ENCODE measurements at places on chromosomes 4 and X.

DNA sequence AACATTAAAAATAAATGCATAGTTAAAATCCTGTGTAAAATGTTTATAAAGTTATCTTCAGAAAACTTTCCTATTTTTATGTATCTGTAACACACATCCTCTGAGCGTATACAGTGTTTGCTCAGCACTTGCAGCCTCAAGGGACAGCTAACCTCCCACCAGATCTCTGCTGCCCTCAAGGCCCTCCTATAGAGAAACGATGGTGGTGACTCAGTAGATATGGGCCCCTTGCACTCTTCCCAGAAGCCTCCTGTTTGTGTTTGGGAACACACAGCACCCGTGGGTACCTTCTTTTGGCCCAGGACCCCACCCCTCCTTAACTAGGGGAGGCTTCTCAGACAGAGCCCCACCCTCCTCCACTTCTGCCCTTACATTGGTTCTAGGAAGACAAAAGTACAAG, 26.7 kb downstream of the PJA1 start:
- no peak for DNase-seq

DNA sequence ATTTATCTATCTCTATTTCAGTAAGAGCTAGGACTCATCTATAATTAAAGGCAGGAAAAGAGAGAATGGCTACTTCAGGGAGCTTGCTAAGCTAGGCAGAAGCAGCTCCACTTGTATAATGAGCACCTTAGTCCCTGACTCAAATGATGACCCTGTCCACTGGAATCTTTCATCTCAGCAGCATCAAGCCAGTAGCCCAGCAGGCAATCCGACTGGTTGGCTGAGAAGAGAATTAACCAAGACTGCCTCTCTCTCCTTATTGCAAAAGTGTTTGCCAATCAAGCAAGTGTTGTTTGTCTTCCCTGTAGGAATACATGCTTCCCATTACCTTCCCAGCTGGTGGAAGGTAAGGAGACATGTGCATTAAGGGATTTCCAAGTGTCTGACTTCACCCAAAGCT, 3.9 kb upstream of the SPOCK3 start:
- no peak for DNase-seq

DNA sequence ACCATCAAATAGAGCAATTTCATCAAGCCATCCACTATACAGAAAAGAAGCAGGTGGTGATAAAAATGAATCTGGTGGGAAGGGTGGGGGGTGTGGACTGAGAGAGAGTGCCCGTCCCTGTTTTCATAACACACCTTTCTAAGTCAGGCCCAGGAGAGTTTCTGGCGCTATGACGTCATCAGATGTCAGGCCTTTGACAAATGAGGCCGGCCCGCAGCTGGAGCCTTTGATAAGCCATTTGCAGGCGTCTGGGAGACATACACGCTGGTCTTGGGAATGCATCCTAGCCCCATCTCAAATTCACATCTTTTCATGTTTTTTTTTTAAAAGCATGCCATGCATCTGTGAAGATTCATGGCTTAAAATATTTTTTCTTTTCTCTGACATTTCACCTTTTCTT, 404.5 kb downstream of the BCOR start:
- no peak for DNase-seq

GRCh38 chr4:17939054-17939453, 82.5 kb downstream of the LCORL start:
- DNase-seq, result no peak

GRCh38 chr4:27928761-27929540, 1068.3 kb downstream of the STIM2 start:
- no peak for DNase-seq

GRCh38 chr4:24470666-24471485, 113.5 kb downstream of the DHX15 start:
- no peak for DNase-seq

DNA sequence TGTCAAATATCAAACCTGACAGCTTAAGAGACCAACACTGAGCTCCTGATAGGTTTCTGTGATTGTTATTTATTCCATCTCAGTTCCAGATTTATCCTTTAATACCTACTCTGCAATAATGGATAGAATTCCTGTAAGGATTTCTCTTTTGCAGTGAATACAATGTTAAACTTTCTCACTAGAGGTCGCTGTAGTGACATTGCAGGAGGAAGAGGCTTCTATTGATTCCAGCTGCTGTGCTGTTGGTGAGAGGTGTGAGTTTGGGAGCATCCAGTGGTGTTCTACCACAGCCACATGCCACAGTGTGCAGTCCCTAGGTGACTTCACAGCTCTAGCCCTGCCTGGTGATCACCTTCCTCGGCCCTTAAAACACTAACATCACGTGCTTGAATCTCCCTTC, 34.6 kb upstream of the DCAF8L2 start:
- no peak for DNase-seq

DNA sequence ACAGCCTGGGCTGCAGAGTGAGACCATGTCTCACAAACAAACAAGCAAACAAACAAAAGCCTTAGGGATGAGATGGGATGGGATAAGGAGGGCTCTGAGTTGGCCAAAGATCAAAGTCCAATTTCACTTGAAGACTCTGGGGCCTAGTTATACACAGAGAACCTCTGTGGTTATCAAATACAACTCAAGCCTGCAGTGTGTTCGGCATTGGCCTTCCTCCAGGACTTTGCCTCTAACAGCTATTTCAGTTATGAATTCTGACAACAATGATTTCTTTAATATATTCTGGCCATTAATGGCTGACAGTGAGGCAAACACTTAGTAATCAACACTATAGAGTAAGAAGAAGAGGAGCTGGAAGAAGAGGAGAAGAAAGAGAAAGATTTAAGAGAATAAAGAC, 171.1 kb downstream of the PDGFRA start:
- DNase-seq, result no peak

GRCh38 chrX:18286322-18286831, 65.7 kb upstream of the BEND2 start:
- DNase-seq, result no peak

DNA sequence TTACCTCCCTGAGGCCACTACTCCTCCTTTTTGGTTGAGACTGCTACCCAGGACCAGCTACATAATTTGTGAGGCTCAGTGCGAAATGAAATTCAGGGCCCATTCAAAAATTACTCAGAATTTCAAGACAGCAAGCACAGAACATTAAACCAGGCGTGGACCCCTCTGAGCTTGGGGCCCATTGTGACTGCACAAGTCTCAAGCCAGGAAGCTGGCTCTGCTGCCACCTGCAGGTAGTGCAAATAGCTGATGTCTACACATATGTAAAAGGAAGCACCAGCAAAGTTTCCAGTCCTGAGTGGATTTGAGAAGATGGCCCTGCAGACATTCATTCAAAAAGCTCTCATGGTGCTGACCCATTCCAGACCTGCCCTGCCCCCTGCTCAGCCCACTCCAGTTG, 213.4 kb upstream of the LNX1 start:
- DNase-seq, result no peak

- no peak for DNase-seq
These were observed 288.5 kb downstream of the ASMT start for GRCh38 chrX:1903236-1903935.

- DNase-seq, result no peak
These were observed 10.7 kb upstream of the ADAM29 start for GRCh38 chr4:174907508-174907907.

DNA sequence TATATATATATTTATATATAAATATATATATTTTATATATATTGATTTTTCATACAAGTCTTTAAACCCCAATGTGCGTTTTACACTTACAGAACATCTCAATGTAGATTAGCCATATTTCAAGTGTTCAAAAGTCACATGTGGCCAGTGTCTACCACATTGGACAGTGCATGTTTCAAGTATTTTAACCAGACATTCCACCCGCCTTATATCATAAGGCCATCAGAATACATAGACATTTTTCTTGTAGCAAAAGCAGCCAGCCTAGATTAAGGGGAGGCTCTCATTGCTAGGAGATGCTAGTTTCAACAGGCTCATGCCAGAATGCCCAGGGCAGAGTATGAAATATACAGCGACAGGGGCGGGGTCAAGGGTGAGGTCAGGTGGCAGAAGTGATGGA, 202.0 kb downstream of the NR3C2 start:
- no peak for DNase-seq

- DNase-seq, result no peak
These were observed 39.8 kb downstream of the HAND2 start for GRCh38 chr4:173490256-173490655.

GRCh38 chrX:11351375-11352295, 58.4 kb downstream of the AMELX start:
- DNase-seq, result no peak

- no peak for DNase-seq
These were observed 5.7 kb downstream of the NIPAL1 start for GRCh38 chr4:48022192-48022799.

DNA sequence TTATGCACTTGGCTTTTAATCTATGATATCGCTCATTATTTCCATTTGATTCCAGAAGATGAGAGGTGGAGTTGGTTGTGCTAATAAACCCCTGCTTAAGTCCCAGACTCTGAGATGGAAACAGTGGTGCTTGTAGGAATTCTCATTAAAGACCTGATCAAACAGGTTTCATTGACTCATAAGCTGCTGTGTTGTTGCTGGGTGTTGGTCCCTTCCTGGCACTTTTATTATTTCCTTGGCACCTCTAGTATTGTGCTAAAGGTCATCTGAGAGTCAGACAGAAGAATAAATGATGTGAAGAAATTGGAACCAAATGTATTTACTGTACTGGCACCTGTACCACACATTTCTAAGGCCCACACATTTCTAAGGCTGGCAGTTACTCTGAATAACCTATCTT, 544.7 kb upstream of the NR3C2 start:
- no peak for DNase-seq

GRCh38 chr4:30726090-30726675, 6.0 kb downstream of the PCDH7 start:
- DNase-seq, result no peak

DNA sequence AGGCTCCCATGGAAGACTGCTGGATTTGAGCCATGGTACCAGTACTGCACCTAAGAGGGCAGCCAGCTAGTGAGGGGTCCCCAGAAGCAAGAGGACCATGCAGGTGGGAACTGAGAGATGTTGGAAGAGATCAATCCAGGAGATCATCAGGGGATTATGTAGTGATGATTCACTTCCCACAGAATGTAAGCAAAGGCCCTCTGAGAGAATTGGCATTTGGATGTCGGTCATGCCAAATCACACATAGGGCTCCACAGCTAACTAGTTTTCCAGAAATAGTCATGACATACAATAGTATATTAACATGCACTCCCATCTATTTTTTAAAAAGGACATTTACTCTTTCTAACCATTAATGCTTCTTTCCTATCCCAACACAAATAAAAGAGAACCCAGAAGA, 112.5 kb downstream of the RASGEF1B start:
- DNase-seq, result no peak

GRCh38 chr4:89837385-89837992, 528 bp upstream of the SNCA start:
- DNase-seq, result peak; percentile 34

- no peak for DNase-seq
These were observed 16.8 kb downstream of the STIM2 start for GRCh38 chr4:26877406-26877805.

- no peak for DNase-seq
These were observed 76.9 kb downstream of the STIM2 start for GRCh38 chr4:26937567-26937966.

- DNase-seq, result no peak
These were observed 175.3 kb downstream of the TSPAN5 start for GRCh38 chr4:98482847-98483806.

- DNase-seq, result no peak
These were observed 30.4 kb downstream of the LRIT3 start for GRCh38 chr4:109878355-109878754.

DNA sequence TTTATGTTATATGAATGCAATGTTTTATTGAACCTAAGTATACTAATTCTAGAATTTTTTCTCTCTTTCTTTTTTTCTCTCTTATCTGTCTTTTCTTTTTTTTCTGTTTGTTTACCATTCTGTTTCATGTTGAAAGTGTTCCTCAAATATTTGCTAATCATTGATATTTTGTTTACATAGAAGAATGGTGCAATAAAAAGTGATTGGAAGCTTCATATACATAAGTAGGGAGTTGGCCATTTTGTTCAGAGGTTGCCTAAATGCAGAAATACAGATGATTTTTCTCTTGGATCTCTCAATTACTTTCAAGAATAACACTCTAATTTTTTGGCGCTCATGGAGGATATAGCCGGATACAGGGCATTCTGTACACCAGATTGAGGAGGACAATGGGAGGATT, 5.7 kb upstream of the SERTM2 start:
- DNase-seq, result no peak

- no peak for DNase-seq
These were observed 201.1 kb upstream of the BCOR start for GRCh38 chrX:40298572-40299479.

- no peak for DNase-seq
These were observed 25.5 kb upstream of the TEC start for GRCh38 chr4:48295116-48295515.

Measured in amygdala (tissue), 56 donors.